HL-60 (cell line): ENCODE measurements at places on chromosomes 11 and 22.

DNA sequence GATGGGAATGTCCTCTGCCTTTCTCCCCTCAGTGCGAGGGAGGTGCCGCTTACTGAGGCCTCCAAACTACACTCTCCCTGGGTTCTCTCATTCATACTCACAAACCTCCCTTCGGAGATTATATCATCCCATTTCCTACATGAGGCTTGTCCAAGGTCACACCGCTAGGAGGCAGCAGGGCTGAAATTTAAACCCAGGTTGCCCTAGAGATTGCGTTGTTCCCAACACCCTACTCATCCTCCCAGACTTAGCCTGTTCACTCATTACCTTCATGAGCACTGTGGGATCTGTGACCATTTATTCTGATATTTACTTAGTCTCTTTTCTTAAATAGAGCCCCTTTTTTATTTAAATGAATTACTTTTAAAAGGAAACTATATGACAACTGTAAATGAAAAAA, 31.1 kb downstream of the SDHAF2 start:
- DNase-seq, result no peak

DNA sequence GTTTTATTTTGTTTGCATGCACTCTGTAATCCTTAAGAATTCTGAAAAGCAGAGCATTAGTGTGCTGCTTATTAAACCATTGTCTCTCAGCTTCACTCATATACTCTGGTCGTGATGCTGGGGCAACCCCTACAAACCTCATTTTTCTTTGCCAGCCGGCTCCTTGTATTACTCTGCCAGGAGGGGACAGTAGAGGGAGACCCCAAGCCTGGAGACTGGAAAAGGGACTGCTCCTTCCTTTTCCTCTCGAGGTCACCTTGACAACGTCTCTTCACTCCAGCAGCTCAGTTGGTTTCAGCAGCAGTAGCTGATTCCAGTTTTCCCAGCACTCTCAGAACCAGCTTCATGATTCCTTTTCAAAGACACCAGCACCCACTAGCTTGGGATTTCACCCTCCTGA, 2.8 kb upstream of the JHY start:
- DNase-seq, result no peak

DNA sequence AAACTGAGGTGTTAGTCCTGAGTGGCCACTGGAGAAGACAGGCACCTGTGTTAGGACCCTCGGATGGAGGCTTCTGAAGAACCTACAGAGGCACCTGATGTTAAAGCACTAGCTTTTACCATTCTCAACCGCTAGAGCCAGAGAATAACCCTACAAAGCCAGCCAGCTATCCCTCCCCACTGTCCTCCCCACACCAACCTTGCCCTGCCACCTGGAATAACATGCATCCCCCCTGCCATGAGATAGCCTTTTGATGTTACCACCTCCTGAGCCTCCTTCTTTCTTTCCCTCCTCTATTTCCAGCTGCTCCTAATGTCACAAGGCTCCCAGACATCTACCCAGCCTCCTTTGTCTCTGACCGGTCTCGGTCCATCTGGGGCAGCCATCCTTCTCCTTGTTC, 28.1 kb downstream of the COMMD9 start:
- no peak for DNase-seq

GRCh38 chr11:80529726-80530125, 1088.9 kb upstream of the TENM4 start:
- no peak for DNase-seq
